ENCODE measurements at places on chromosomes 16 and 17. TPM values are rescaled to one million over a fixed set of nuclear protein-coding genes. Genes with fewer than 3 reads are reported as not detected.
A peak's percentile ranks its signal among the peaks of the same experiment; 100 is the strongest.

Gene ABCC3
- 0.66 TPM for polyA plus RNA-seq

Gene ABCC11
- polyA plus RNA-seq, result not detected

Gene HASPIN
- 6.2 TPM for polyA plus RNA-seq

Gene ITGAX
- 2.9 TPM for polyA plus RNA-seq

Gene PDE6G
- 4.0 TPM for polyA plus RNA-seq

Gene GABARAPL2
- polyA plus RNA-seq, result 111 TPM

GRCh38 chr16:62665269-62665668 lies 629.0 kb upstream of the CDH8 start:
- DNase-seq, result no peak

DNA sequence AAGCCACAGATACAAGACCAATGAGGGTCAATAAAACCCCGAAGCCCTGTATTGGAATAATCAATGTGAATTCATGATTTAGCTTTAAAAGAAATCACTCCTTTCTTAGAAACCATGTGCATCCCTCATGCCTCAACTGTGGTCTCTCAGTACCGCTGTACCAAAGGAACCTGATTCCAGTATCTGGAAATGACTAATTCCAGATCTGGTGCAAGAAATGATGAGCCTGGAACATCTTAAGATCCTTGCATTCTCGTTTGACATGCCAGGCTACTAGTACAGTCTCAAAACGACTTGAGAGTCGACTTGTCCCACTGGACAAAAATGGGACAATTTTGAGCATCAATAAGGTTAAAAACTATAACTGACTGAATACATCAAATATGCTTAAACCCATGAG lies 21.2 kb downstream of the USP31 start:
- DNase-seq, result no peak

DNA sequence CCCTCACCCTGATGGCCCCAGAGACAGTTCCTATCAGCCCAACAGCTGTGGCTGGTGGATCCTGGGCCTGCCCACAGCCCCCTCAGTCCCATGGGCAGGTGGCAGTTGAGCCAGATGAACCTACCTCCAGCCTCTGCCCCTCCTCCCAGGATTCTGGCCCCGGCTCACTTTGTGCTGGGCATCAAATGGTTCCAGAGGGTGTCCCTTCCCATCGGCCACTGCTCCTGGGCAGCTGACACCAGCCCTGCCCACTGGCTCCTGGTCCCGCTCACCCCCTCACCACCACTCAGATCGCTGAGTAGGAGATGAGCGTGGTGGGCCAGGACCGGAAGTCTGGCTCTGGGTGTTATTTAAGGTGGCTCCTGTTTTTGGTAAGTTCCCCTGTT lies 2.0 kb downstream of the TTYH2 start:
- no peak for DNase-seq

DNA sequence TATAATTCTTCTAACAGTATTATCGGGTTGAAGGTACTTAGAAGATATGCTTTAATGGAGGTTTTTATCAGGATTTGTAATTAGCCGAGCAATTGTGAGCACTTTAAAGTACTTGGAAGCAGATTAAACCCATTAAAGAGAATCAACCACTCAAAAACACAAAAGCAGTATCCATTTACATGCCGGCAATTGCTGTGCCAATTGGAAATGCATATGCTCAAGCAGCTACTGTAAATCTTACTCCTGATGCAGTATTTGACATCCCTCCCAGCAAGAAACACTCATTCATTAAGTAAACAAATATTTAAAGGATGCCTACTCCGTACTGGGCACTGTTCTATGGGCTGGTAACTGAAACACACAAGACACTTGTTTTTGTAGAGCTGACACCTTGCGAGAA lies 11.4 kb upstream of the CCL1 start:
- no peak for DNase-seq

- DNase-seq, result no peak
Measured at GRCh38 chr16:74298104-74298503, 1.5 kb downstream of the PSMD7 start.

- no peak for DNase-seq
Measured at GRCh38 chr16:24041834-24042631, 206.2 kb downstream of the PRKCB start.

DNA sequence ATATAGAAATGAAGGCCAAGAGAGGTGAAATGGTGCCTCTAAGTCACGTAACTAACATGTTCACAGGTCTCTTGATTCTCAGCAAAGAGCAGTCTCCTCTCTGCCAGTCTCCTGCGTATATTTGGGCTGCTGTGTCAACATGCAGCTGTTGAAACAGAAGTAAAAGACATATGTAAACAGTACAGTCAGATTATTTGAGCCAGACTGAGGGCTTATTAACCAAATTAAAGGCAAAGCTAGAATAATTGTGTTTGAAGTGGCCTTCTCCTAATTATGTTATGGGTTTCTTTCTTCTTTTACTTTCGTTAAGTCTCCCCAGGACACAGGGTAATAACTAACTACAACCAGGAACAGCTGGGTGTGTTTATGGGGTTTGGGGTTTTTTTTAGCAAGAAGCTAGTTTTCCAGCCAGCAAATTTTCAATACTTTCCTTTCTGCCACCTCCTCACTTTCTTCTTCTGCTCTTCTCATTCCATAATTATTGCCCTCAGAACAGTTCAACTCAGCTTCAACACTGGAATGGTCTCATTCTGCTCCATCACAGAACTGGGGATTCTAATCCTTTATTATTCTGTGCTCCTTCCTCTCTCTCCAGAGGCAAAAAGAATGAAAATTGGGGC lies 18.4 kb downstream of the G6PC1 start:
- no peak for DNase-seq

GRCh38 chr16:3706253-3707012 lies 10.9 kb downstream of the TRAP1 start:
- no peak for DNase-seq

DNA sequence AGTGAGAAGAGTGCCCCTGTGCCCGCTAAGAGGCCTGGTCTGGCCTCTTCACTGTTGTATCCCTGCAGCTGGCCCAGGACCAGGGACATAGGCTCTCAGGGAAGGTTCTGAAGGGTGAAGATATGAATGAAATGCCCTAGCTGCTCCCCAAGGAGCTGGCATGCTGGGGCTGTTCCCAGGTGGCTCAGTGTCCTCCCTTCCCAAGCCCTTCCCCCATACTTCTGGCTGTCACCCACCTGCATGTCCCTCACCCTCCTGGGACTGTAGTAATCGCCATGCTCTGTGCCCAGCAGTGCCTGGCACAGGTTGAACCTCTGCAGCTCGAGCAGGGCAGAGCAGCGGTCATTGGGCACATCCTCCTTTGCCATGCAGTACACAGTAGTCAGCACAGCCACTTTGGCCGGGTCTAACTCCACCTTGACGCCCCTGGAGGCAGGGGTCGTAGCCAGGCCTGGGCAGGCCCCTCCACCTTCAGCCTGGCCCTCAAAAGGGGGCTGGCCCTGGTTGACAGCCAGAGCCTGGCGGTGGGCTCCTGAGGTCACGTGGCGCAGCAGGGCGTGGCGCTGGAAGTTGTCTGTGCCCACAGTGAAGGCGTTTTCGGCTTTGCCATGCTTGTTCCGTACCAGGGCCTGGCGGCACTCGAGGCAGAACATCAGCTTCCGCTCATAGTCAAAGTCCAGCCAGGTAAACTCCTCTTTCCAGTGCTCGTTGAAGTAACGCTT lies 7.6 kb downstream of the C17orf113 start:
- no peak for DNase-seq

GRCh38 chr17:11948789-11949188 lies 48.5 kb downstream of the ZNF18 start:
- no peak for DNase-seq

GRCh38 chr17:54971147-54971546 lies 2.6 kb downstream of the STXBP4 start:
- no peak for DNase-seq

DNA sequence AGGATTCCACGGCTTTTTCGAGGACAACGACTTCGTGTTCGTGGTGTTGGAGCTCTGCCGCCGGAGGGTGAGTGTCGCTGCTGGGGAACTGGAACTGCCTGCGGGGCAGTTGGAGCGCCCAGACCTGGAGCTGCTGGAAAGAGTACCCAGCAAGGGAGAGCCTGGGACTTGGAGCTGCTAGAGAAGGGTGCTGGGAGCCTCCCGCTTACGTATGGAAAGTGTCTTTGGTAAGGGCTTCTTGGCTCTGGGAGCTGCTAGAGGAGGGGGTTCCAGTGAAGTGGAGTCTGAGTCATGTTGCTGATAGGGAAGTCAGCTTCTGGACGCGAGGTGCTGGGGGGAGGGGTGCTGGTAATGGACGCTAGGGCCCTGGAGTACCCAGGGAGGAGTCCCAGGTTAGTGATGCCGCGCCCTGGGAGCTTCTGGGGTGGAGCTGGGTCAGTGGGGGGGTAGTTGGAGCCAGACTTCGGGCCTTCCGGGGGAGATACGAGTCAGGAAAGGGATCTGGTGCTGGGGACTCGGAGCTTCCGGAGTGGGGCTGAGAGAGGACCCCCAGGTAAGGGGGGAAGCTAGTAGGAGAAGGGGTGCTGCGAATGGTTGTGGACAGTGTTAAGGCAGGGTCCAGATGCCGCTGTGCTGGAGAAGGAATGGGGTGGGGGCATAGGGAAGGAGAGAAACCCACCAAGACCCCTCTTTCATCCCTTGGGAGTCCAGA lies 741 bp downstream of the PLK1 start:
- DNase-seq, result peak; percentile 13

GRCh38 chr16:68281368-68282063 lies 17.2 kb downstream of the SLC7A6 start:
- no peak for DNase-seq

- peak; percentile 7 for DNase-seq
Measured at GRCh38 chr17:63039342-63039741, 73.3 kb downstream of the TANC2 start.

- DNase-seq, result no peak
Measured at GRCh38 chr17:45953561-45953960, 45.5 kb upstream of the STH start.

- peak; percentile 93 for DNase-seq
Measured at GRCh38 chr17:3667366-3668278, 756 bp downstream of the TAX1BP3 start.

DNA sequence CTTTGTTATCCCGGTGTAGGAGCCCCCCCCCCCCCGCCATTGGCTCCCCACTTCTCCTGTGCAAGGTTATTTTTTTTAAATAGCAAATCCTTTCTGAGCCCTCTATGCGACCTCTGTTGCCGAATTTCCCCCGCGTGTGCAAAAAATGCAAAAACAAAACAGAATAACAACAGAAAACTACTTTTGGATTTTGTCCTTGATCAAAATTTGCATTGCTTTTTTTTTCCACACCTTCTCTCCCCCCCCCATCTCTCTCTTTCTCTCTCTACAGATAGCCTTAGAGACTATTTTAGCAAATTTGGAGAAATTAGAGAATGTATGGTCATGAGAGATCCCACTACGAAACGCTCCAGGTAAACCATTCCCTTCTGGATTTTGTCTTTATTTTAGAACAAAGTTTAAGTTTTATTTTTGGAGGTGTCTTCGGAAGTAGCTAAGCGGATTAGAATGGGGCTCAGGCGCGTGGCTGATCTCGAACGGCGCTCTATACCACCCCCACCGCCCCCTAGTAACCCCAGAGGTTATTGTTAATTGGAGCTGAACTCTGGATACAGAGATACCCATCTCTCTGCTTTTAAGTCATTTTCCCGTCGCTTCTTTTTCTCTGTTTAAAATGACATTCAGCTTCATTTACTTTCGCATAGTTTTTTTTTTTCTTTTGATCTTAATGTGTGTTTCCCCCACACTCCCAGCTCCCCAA lies 1.0 kb downstream of the MSI2 start:
- DNase-seq, result no peak

- DNase-seq, result no peak
Measured at GRCh38 chr16:56610017-56610608, 1.7 kb downstream of the MT2A start.

GRCh38 chr16:10625595-10626357 lies 45.4 kb upstream of the EMP2 start:
- DNase-seq, result no peak

- no peak for DNase-seq
Measured at GRCh38 chr16:84841787-84842300, 22.1 kb downstream of the CRISPLD2 start.

DNA sequence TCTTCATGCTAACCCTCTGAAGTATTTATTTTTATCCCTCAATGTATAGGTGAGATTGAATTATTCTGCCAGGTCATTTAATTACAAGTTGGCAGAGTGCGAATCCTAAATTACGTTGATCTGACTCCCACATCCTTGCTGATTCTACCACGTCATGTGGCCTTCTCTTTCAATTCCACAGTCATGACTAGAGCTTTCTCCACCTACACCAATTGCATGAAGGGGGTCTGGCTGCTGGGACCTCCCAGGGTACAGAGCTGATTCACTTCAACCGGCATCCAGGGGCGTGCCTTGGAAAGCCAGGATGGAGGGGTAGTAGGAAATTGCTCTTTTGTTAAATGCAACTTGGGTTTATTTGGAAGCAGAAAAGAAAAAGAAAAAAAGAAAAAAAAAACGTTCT lies 41.1 kb upstream of the CDH13 start:
- DNase-seq, result no peak

GRCh38 chr16:4970010-4970409 lies 11.9 kb downstream of the SEC14L5 start:
- no peak for DNase-seq

GRCh38 chr17:65158041-65158440 lies 20.9 kb downstream of the RGS9 start:
- no peak for DNase-seq

DNA sequence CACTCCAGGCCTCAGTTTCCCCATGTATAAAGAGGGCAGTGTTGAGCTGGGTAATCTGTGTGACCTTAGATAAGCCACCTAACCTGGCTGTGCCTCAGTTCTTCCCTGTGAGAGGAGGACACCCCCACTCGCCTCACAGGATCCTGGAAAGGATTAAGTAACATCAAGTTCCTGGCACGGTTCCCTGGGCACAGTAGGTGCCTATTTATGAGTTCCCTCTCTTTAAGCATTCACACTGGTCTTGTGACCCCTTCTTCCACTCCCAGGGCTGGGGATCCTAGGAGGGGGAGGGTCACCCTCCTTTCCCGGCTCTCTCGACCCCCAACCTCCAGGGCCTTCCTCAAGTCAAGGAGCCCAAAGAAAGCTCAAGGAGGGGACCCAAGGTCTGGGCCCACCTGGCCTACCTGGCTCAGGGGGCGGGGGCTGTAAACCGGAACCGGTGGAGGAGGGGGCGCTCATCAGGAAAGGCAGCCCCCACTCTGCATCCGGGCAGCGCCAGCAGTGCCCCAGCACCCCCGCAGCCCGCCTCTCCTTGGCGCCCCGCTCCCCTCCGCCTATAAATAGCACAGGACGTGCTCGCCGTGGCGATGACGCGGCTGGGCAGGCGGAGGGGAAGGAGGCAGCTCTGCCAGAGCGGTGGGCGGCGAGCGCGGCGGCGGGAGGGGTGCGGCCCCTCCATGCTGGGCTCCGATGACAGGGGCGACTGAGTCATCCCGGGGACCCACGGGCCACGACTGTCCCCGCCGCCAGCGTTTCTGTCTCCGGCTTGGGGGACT lies 9.4 kb downstream of the RPL19 start:
- DNase-seq, result peak; percentile 64

DNA sequence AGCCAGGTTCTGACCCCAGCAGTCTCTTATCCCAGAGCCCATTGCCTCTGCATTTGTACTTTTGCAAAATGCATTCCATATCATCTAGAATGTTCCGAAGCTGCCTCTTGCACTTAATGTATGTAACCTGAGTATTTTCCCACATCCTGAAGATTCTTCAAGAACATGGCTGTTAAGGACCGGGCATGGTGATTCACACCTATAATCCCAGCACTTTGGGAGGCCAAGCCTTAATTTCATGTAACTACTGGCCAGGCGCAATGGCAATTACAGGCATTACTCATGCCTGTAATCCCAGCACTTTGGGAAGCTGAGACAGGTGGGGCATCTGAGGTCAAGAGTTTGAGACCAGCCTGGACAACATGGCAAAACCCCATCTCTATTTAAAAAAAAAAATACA lies 31.7 kb upstream of the GAN start:
- no peak for DNase-seq
